Left lung (tissue), 14 donors: ENCODE measurements at places on chromosomes 5 and 9. TPM values are rescaled to one million over a fixed set of nuclear protein-coding genes. Genes with fewer than 3 reads are reported as not detected.

Gene CTSV
- total RNA-seq = 0.24 TPM

Gene C5orf58
- total RNA-seq = not detected

Gene IL9
- total RNA-seq = not detected

DNA sequence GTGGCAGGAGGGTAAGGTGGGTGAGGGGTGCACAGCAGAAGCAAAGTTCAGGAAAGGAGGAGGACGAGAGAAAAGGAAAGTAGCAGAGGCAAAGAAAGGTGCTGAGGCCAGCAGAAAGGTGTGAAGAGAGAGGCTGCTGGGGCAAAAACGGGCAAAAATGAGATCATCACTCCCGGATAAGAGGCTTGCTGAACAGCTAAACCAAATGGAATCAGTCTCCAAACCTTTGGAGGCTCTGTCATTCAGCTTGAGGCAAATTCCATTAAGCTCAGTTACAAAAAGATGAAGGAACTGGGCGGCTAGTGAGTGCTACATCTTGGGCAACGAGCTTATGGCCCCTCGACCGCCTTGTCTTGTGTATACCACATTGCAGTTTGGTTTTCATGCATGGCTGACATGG lies 136.4 kb downstream of the FSTL4 start:
- no peaks in the 10 kb centered on the region for H3K4me1 ChIP-seq
- no peaks in the 10 kb centered on the region for H3K27me3 ChIP-seq
- H3K4me3 ChIP-seq = no peak overlapping the region
- no peak overlapping the region for H3K27ac ChIP-seq
- DNase-seq = no peak

DNA sequence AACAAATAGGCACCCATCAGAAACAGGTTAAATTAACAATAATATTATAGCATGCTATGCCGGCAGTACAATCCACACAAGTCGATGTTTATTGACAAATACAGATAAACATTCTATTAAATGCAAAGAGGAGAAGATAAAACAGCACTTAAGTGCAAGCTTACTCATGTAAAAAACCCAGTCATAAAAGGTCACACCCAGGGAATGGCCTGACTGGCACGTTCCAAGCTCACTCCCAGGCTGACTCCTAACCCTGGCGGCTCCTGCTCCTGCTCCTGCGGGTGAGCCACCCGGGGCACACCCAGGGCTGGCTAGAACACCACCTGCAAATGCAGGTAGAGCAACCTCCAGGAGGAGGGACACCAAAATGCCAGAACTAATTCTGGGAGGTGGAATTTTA lies 66.9 kb downstream of the SEMA4D start:
- no peaks in the 10 kb centered on the region for H3K36me3 ChIP-seq
- H3K27me3 ChIP-seq = no peaks in the 10 kb centered on the region
- no peak overlapping the region for H3K4me3 ChIP-seq
- peaks cover 4% of the 10 kb centered on the region for H3K4me1 ChIP-seq

- H3K27me3 ChIP-seq = no peaks in the 10 kb centered on the region
- H3K27ac ChIP-seq = no peak overlapping the region
- H3K4me1 ChIP-seq = no peaks in the 10 kb centered on the region
- no peak overlapping the region for H3K4me3 ChIP-seq
These were observed 58.0 kb downstream of the RNF38 start for GRCh38 chr9:36341936-36342577.

GRCh38 chr5:16735101-16736060 lies 118.6 kb upstream of the RETREG1 start:
- no peak for DNase-seq
- H3K27ac ChIP-seq = peak overlapping the region; percentile 53
- H3K27me3 ChIP-seq = no peaks in the 10 kb centered on the region
- no peak overlapping the region for H3K4me3 ChIP-seq
- H3K4me1 ChIP-seq = peaks cover 25% of the 10 kb centered on the region
